ENCODE measurements at places on chromosomes 3 and 15. TPM values are rescaled to one million over a fixed set of nuclear protein-coding genes. Genes with fewer than 3 reads are reported as not detected.

The PEX11A gene
- 4.0 TPM for total RNA-seq

DNA sequence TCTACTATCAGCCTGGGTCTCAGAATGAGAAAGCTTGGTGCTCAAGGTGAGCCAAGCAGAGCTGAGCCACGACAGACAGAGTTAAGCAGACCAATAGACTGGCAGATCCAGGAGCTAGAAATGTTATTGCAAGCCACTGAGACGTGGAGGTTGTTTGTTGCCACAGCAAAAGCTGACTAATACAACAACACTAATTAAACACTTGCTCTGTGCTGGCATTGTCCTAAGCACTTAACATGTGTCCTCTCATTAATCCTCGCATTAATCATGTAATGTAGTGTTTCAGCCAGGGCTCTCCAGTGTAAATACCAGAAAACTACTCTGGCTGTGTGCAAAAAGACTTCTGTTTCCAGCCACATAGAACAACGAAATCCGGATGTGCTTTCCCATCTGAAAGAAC is 11.6 kb upstream of the SPSB4 start:
- no peak for DNase-seq

GRCh38 chr3:197356275-197356674 is 57.9 kb upstream of the DLG1 start:
- DNase-seq: no peak

- no peak for DNase-seq
These were observed 37.6 kb downstream of the TMCC1 start for GRCh38 chr3:129855832-129856419.

The SEMA5B gene
- total RNA-seq: 0.21 TPM

The CLDN11 gene
- 2.7 TPM for total RNA-seq

DNA sequence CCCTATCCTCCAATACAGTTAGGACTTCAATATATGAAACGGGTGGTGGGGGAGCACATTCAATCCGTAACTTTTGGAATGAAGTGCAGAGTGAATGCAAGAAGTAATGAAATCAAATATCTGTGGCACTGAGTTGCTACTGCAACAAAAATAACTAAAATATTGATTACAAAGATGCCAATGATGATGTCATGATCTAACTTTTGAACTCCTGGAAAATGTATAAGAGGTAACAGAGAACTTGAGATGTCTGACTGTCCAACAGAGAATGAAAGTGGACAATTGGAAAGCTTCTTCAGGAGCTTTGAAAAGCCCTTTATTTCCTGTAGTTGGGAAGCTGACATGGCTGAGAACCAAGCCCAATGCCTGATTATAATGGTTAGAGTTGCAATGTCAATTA is 279.9 kb downstream of the ZBBX start:
- DNase-seq: no peak

The DUOXA2 gene
- total RNA-seq: not detected

GRCh38 chr3:188286087-188286513 is 132.1 kb downstream of the LPP start:
- DNase-seq: peak; percentile 99

DNA sequence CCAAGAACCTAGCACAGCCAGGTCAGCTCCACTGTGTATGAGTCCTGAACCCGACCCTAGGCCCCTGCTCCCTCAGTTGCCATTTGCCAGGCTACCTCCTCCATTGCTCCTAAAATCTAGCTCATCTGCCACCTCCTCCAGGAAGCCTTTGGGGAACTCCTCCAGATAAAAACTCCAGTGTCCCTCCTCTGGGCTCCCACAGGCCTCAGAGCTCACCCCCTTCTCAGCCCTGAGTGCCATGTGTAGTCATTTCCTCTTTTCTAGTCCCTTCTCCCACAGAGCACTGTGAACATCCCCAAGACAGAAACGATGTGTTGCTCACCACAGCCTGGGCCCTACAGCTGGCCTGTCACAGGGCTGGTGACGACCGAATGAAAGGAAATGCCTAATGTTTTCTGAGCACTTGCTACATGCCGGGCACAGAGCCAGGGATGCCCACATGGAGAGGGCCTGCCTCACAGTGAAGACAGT is 61.0 kb downstream of the IQSEC1 start:
- DNase-seq: no peak

The INKA1 gene
- not detected for total RNA-seq

DNA sequence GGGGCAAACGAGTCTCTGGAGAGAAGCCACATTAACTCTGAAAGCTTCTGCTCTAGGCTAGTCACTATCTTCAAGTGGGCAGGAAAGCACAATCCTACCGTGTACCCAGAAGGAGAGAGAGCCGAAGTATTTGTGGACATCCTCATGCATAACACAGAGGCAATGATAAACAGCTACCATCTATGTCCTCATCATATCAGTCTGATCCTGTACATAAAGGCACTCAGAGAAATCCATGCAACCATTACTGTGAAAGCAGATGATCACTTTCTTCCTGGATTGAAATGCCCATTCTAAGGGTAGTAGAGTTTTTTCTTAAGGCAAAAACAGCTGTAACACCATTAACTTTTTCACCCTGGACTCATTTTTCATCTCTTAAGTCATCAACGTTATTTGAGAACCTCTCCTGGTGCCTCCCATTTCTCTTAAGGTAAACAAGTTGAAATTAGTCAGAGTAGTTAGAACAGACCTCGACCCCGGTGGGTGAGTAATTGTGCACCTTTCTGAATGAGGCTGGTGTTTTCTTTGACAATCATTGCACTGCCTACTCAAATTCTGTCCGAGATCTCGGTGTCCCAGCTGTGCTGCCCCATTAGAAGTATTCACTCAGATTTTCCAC is 327.4 kb downstream of the SHQ1 start:
- DNase-seq: peak; percentile 80

GRCh38 chr15:41605566-41605965 is 46.6 kb downstream of the TYRO3 start:
- no peak for DNase-seq

- DNase-seq: no peak
These were observed 98.8 kb upstream of the MB21D2 start for GRCh38 chr3:193016437-193016901.

Data from kidney epithelial cell (primary cell).